HFF-Myc (cell line): ENCODE measurements at places on chromosomes 1 and 21.

- no peak for DNase-seq
Measured at GRCh38 chr1:76868154-76868882, 1.0 kb downstream of the ST6GALNAC5 start.

- DNase-seq = no peak
Measured at GRCh38 chr1:3011631-3012455, 9.4 kb upstream of the ACTRT2 start.

DNA sequence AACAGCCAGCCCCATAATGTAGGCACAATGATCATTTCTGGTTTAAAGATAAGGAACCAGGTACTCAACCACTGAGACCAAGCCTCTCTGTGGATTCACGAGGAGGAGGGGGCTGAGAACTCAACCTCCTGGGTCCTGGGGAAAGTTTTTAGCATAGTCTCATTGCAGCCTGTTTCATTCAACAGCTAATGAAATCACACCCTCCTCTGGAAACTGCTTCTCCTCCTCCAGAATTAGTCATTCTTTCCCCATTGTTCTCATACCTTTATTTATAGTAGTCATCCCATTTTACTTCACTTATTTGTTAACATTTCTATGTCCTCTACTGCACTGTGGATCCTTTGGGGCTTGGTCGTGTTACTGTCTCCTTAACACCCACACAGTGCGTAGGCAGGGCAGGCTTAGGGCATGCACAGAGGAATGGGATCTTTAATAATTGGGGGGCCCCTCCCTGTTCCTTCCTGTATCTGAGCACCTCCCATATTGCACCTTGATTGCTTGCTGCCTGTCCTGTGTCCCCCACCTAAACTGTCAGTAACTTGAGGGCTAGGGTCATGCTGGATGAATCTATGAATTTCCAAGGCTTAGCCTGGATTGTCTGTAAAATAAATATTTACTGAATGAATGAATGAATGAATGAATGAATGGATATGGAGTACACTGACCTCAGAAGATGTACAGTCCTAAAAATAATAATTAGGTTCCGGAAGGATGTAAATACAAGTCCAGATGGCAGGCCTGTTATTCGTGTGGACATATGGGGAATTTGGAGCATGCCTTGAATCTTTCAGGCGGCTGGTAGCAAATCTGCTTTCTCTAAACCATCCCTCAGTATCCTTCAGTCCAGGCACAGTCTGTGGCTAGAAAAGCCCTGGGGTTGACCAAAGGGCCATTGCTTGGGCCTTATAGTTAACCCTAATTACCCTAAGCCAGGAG lies 153.8 kb upstream of the HMGB4 start:
- DNase-seq = no peak

DNA sequence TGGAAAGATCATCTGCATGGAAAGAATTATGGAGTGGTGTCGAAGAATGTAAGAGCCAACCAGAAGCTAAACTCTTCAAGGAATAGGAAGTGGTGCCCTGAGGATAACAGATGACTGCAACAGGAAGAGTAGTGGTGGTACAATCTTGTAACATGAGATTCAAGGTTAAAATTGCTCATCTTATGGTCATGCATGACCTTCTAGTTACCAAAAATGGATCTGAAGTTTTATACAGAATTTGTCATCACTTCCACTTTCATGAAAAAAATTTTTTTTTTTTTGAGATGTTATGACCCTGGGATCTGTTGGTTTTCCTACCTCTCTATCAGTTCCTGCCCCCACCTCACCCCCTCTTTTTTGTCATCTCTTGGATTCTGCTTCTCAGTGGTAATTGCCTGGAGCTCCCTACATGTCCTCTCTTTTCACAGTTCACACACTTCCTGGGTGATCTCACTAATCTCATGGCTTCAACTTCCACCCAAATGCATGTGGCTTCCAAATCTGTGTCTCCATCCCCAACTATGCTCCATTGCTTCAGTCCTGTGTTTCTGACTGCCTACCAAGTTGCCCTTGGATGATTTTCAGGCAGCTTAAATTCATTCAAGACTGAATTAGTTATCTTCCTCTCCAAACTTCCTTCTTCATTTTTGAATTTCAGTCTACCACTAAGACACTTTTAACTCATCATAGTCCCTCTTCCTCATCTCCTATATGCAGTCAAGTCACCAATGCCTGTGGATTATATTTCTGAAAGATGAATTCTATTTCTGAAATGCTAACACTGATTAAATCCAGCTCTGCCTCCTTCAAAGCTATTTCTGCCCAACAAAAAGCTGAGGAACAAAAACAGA lies 48.4 kb downstream of the SLAMF6 start:
- DNase-seq = no peak

DNA sequence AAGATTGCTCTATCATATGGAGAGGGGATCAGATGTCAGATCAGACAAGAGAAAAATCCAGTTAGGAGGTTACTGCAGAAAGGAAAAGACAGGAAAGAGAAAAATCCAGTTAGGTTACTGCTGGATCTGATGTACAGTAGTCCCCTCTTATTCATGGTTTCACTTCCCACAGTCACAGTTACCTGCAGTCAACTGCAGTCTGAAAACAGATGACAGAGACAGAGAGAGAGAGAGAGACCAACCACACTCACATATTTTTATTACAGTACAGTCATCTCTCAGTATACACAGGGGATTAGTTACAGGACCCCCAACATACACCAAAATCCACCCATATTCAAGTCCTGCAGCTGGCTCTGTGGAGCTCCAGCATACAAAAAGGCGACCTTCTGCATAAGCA lies 29.3 kb downstream of the NUP133 start:
- DNase-seq = no peak

GRCh38 chr1:90045853-90046563 lies 51.1 kb downstream of the ZNF326 start:
- no peak for DNase-seq

GRCh38 chr21:35850542-35851103 lies 209.7 kb downstream of the SETD4 start:
- DNase-seq = no peak

- no peak for DNase-seq
Measured at GRCh38 chr1:9449976-9450696, 89.1 kb upstream of the SLC25A33 start.

DNA sequence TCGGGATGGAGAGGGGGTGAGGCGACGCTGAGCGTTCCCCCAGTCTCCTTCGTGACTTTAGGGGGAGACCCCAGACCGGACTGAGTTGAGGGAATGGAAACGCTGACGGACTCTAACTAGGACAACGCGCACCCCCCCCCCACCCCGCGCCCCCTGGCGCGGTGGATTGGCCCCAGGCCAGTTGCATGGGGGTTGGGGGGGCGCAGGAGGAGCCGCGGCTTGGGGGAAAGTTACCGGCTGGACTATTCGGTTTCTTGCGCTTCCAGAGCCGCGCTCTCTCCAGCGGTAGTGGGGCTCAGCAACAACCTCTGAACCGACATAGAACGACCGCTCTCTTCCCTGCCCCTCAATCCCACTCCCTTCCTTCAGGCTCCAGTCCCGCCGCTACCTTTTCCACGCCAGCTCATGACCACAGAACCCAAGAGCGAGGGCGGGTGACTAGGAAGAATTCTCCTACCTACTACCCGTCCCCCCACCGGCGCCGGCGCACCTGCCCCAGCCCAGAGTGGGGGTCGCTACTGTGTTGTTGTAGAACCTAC lies 694 bp downstream of the ZBTB7B start:
- no peak for DNase-seq

GRCh38 chr21:46555225-46555617 lies 49.7 kb downstream of the S100B start:
- no peak for DNase-seq

- no peak for DNase-seq
Measured at GRCh38 chr1:109091078-109091838, 694 bp downstream of the TMEM167B start.

DNA sequence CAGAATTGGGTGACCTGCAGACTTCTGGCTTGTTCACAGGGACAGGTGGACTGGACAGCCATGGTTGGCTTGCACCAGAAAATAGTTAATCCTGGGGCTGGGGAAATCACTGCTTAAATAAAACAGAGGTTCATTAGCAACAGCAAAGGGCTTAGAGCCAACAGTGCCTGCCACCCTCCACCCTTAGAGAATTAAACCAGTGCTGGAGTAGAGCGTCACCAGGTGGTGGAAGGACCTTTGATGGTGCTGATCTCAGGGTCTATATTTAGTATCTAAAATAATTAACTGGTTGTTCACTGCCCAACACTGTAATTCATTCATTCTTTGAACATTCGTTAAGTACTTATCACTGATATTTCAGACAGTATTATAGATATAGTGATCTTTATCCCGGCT lies 34.7 kb upstream of the PDE9A start:
- no peak for DNase-seq

GRCh38 chr1:6935361-6935883 lies 150.2 kb downstream of the CAMTA1 start:
- no peak for DNase-seq

GRCh38 chr1:156797212-156797871 lies 19.3 kb downstream of the SH2D2A start:
- DNase-seq = no peak

DNA sequence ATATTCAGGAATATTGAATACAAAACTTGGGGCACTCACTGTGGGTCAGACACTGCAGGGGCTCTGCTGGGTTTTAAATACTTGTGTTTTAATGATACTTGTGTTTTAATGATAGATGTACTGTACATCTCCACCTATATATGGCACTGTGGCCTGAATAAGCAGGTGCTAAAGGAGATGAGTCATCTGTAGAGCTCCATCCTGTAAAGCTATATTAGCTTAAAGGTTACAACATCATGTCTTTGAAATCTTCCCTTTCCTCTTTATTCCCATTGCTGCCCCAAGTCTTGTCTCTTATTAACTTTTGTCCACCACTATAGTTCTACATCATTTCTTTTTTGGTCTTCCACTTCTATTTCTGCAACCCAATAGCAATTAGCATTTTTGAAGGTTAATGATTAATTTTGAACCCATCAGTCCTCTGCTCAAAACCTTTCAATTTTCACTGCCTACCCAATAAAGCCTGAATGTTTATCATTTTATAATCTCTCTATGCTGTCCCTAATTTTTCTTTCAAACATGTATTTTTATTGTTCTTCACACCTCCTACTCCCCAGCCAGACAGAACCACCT lies 113.3 kb upstream of the PTGFR start:
- no peak for DNase-seq

DNA sequence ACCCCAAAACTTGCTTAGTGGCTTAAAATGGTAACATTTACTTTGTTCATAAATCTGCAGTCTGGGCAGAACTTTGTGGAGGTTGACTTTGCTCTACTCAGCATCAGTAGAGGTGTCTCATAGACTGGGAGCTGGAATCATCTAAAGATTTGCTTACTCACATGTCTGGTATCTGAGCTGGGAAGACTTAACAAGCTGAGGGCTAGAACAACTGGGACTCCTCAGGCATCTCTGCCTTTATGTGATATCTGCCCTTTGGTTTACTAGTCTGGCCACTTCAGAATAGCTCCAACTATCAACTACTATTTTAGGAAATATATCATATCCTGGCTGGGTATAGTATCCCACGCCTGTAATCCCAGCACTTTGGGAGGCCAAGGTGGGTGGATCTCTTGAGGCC lies 82.5 kb downstream of the C4BPA start:
- DNase-seq = no peak

GRCh38 chr1:84780000-84780716 lies 89.9 kb upstream of the SSX2IP start:
- no peak for DNase-seq

GRCh38 chr1:166087734-166088571 lies 78.8 kb downstream of the FAM78B start:
- no peak for DNase-seq

- DNase-seq = no peak
Measured at GRCh38 chr1:243549108-243549507, 293.3 kb downstream of the SDCCAG8 start.

DNA sequence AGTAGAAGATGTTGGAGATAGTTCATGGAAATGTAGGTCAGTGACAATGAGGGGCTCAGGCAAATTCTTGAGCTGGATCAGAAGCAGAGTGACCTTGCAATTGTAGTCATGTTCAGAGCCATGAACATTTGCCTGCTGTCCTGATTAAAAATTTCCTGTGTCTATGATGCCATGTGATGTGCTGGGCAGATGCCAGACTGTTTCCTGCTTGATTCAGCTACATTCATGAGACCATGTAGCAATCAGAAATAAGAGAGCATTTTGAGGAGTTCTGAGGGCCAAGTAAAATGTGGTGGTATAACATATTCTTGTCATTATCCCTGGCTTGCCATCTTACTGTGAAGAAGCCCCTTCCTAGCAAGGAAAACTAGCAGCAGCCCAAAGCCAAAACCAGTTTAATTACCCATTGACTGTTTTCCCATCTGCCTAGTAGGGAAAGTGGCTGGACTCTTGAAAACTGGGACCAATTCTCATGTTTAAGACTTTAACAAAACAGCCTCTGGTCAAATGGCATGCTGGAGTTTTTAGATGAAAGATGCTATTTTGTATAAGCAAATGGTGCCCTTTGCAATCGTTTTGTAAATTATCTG lies 118.3 kb downstream of the NOS1AP start:
- DNase-seq = no peak

DNA sequence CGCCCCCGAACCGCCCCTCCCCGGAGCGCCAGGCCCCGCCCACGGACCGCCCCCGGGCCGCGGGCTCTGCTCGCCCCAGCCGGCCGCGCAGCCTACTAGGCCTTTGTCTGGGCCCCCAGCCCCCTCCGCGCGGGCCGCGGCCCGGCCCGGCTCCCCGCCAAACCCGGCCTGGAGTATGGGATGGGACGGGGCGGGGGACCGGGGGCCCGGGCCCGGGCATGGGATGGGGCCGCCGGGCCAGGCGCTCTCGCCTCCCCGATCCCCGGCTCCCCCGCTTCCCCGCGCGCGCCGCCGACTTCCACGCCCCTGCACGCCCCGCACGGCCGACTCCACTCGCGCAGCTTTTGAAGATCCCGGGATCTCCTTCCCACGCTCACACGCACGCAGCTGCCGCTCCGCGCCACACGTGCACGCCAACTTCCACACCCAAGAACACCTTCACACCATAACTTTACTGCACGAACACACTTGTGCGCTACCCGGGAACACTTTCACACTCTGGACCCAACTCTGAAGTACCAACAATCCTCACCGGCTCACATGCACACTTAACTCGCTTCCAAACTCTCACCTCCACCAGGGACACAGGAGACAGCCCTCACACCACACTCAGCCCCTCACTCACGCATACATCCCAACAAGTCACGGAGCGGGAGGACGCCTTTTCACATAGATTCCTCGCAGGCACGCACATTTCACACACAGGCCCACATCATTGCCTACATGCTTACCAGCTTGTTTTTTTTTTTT lies 437 bp upstream of the HSPG2 start:
- DNase-seq = no peak
